ENCODE measurements at places on chromosomes 1 and 21.

- no peak for DNase-seq
Measured at GRCh38 chr1:16906873-16907272, 11.1 kb downstream of the RNU1-2 start.

GRCh38 chr1:207330011-207330710, 8.7 kb downstream of the CD55 start:
- no peak for DNase-seq

DNA sequence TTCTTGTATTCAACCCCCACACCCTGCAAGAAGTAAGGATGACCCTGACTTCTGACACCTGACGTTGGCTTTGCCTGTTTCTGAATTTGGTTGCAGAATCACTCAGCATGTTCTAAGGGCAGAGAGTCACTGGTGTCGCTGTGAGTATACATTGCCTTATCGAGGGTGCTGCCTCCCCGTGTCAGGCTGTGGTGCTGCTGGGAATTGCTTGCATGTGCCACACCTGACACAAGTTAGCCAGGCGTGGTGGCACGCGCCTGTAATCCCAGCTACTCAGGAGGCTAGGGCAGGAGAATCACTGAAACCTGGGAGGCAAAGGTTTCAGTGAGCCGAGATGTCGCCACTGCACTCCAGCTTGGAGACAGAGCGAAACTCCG, 45.9 kb downstream of the WDR4 start:
- no peak for DNase-seq

- DNase-seq, result no peak
Measured at GRCh38 chr1:63774617-63775417, 1.0 kb downstream of the ROR1 start.

DNA sequence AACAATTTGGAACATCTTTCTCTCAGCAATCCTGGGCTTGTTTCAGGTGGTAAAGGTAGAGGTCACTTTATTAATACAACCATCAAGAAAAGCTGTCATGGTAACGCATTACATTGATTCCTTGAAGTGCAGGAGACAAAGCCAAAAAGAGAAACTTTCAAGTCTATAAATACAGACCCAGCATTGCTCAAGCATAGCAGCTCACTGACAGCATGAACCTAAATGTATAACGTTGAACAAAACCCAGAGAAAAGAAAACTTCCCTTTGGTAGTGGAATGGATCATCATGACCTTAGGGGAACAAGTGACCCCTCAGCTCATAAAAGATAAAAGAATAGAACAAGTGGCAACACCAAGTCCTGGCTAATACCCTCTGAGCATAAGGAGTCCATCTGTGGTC, 332.2 kb downstream of the NTNG1 start:
- no peak for DNase-seq

GRCh38 chr1:186113461-186113860, 261.6 kb downstream of the TPR start:
- no peak for DNase-seq

DNA sequence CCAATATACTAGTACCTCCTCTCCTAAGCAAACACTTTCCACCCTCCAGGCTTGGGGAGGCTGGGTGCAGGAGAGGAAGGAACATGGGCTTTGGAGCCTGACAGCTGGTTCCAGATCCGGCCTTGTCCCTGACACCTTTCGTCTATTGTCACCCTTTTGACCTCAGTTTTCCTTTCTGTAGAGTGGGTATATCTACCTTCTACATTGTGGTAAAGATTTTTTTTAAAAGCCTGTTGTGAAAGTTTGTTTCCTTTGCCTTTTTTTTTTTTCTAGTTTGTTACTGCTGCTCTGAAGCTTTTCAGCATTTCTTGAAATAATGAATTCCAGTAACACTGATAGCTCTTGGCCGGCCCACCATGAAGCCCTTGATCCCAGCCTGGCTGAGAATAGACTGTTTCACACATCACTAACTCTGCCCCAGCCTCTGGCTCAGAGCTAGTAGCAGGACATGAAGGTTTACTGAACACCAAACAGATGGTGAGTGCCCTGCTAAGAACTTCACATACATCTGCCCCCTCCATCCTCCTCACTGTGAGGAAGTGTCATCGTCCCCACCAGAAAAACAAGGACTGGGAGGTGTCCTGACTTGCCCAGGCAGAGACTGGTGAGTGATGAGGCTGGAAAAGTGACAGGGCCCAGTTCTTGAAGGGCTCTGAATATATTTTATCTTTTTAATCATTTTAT, 33.0 kb upstream of the ID3 start:
- no peak for DNase-seq

GRCh38 chr1:208149776-208150514, 94.2 kb downstream of the PLXNA2 start:
- no peak for DNase-seq

GRCh38 chr1:215111916-215112315, 29.4 kb downstream of the KCNK2 start:
- DNase-seq, result no peak

DNA sequence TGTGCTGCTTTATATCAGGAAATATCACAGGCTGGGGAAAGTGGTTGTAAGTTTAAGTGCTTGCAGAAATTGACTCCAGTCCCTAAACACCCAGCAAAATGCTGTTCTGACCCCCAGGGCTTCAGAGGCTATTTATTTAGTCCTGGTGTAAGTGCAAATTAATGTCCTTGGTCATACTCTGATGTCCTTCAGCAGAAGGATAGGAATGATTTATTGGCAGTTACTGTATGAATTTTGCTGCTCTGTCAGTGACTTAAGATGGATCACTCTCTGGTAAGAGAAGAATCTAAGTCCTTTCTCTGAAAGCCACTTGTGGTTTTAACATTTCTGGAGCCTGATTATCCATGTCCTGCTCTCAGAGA, 21.9 kb downstream of the FAM20B start:
- no peak for DNase-seq

DNA sequence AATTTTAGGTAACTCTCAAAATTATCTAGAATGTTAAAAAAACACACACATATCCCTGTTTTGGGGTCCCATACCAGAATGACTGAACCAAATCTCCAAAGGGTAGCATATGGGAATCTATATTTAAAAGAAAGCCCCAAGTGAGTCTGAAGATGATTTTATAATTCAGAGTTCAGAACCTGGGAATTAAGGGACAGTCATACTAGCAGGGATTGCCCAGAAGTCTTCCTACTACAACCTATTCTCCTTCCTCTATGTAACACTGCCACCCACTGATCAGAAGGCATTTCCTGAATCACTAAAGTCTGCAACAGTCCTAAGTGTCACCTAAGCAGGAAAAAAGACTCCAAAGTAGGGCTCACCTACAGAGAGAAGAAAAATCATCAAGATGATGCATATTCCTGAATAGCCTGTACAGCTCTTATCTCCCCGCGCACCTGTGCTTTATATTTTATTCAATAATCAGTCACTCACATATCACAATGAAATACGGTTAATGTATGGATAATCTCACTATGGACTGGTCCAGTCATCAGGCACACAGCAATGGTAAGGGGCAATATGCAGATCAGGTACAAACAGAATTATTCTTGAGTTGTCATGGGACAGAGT, 4.9 kb downstream of the RGS1 start:
- no peak for DNase-seq

DNA sequence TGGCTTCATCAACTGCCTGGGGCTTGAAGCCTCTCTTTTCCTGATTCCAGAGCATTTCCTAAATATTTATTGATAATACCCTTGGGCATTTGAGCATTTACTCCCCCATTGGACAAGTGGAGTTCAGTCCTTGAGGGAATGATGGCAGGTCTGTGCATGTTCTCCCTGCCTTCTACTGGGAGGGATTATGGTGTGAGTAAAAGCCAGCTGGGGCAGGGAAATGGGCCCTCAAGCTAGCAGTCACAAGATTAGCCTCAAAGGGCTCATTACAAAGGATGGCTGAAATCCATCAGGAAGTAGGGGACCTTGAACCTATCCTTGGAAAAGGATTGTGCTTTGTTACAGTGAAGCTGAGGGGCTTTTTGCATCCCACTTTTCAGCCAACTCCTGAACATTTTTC, 24.2 kb upstream of the OSBPL9 start:
- DNase-seq, result no peak

DNA sequence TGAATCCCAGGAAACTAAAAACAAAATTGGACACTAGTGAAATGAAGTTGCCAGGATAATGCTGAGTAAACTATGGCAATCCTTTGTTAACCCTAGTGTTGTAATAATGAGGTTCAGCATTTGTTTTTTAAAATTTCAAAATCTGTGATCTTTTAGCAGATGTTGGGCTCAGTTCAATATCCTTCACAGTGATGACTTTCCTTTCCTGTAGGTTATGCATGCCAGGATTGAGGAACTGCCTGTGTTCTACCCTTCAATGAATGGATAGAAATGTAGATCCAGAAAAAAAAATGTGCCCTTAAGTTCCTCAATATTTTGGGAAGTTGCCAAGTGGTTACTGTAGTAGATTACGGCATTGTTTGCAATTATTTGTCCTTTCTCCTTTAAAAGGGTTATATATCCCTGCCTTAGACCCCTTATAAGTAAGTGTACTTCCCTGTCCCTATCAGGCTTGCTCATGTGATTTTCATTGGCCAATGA, 35.5 kb upstream of the IRF2BP2 start:
- no peak for DNase-seq

DNA sequence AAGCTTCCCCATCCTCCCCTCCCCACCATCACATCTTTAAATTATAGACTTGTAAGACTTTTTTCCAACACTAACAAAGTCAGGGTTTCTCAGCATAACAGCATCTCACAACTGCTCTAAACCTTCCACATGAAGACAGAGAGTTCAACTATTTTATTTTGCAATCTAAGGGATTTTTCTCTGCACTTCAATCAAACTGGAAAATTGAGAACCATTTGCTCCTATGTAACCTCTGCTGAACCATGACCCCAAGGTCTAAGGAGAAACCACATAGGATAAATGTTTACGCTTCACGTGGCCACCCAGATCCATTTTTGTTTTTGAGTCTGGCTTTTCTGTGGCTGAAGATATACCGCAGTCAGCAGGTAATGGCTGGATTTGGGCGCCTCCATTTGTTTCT, 13.2 kb downstream of the ERRFI1 start:
- DNase-seq, result no peak

GRCh38 chr1:217138799-217139466, 415.7 kb upstream of the ESRRG start:
- DNase-seq, result no peak

- DNase-seq, result no peak
Measured at GRCh38 chr21:45456584-45457160, 51.7 kb downstream of the COL18A1 start.

GRCh38 chr1:72942008-72942407, 659.7 kb upstream of the NEGR1 start:
- DNase-seq, result no peak

- DNase-seq, result no peak
Measured at GRCh38 chr1:6491081-6491449, 402 bp downstream of the PLEKHG5 start.

Data from fibroblast of skin of left biceps (primary cell).